Hematopoietic multipotent progenitor cell treated with erythropoietin and hydrocortisone succinate and interleukin-3 and kit ligand, for 8 days (in vitro differentiated cells): ENCODE measurements at places on chromosomes 5 and 9.

DNA sequence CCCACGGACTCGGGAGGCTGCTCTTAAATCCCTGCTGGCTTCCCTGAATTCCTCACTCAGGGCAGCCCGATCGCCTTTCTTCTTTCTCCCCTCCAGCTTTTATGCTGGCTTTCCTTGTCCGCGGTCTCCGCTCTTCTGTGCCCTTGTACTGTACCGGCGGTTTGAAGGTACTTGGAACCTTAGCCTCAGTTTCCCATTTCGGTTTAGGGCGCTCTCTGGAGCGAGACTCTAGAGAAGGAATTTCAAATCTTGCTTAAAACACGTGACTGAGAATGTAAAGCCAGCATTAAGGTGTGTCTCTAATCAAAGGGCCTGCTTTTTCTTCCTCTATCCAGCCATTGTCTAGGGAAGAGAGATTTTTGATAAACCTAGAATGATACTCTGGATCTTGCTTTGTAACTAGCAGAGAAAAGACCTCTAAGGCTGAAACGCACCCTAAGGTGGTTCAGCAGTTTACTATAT is 650 bp downstream of the GPR107 start:
- DNase-seq = no peak

- no peak for DNase-seq
These were observed 45.5 kb upstream of the IL7R start for GRCh38 chr5:35811108-35811741.

GRCh38 chr5:143008809-143009521 is 238.8 kb downstream of the ARHGAP26 start:
- DNase-seq = no peak

GRCh38 chr5:91212714-91213092 is 170.4 kb downstream of the ARRDC3 start:
- no peak for DNase-seq

DNA sequence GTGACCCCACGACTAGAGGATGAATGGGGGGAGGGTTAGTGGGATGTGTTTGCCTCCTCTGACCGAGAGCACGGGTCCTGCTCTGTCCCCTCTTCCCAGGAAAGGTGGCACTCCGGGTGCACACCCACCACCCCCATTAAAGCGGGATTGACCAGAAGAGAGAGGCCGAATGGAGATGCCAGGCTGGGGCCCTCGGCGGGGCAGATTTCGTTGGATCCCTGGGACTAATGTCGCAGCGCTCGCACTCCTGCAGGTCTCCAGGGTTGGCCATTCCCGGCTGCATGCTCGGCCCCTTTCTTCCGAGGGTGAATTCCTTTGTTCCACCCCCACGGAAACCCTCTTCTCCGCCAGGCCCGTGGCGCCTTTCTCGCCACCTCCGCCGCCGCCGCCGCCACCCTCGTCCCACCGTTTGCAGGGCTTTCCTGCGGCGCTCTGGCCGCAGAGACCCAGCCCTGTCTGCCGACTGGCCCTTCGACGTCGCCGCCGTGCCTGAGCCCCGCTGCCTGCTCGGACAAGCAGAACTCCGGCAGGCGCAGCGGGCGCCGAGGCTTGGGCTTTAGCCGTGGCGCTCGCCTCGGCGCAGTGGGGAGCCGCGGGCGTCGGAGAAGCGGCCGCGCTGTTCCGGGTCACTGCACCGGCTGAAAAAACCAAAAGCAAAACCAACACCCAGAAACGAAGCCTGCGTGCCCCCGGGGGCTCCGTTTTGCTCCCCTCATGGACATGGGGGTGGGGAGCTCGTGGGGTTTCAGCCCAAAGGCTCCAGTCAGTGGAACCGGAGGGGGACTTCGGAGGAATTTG is 11.8 kb downstream of the LMX1B start:
- no peak for DNase-seq

DNA sequence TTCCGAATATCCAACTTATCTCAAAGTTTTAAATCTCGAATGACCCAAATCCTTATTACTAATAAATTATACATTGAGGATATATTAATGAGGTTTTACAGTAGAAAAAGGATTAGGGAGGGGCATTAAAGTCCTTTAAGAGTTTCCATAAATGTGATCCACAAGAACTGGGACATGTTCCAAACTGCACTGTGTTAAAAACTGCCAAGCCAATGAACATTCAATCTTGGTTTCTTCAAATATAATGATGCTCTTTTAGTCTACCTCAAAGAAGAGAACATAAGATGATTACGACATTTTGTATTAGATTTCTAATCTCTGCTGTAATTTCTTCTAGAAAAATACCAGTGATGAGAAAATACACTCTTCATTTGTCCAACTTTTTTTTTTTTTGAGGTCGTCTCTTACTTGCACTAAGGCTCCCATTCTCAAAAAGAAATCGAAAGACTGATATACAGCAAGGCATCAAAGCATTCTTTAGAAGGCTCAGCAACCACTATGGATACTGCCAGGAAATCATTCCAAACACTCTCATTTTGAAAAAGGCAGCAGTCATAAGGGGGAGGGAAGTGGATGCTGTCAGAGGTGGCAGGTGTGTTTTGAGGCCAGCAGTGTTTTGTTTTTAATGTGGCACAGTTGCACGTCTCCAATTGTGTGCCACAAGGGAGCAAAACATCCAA is 1.7 kb downstream of the PTAR1 start:
- peak; percentile 13 for DNase-seq

DNA sequence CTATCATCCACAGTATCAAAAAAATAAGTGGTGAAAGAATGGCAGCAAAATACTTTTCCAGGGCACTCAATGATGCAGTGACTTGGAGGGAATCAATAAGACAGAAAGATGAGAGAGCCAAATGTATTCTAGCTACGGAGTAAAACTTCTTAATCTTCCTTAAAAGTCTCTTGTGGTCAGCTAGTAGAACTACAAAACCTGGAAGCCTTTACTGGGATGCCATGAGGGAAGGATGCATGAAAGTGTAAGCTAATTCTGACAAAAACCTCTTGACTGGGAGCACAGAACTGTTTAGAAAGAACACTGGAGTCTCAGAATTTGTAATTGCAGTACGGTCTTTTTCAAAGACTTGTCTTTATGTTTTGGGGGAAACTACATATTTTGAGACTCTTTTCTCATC is 432.8 kb upstream of the PTPRD start:
- no peak for DNase-seq

- no peak for DNase-seq
These were observed 136.2 kb downstream of the DMXL1 start for GRCh38 chr5:119207105-119207504.

DNA sequence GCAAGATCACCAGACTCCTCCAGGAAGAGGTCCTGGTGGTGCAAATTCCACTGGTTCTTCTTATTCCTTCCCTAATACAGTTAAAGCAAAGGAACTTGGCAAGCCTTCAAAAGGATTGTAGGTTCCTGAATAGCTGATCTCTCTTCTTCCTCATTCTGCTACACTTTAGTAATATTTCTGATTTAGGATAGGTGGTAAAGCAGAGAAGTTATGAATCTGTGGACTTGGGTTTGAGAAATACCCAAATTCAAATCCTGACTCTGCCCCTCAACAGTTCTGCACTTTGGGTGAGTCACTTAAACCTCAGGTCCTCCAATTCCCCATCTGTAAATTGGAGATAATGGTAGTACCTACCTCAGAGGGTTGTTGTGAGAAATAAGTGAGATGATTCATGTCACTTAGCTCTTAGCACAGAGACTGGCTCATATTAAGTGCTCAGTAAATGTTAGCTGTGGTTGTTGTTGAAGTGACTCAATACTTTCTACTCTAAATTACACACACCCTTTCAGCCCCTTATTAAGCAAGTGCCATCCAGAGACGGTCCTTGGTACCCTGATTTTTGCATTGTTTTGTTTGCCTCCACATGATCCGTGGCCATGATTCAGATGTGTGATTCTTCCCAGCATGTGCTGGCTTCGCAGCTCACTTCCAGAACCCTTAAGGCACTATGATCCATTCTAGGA is 5.2 kb downstream of the SH3RF2 start:
- DNase-seq = peak; percentile 48

GRCh38 chr9:125260561-125260960 is 1.1 kb upstream of the GAPVD1 start:
- no peak for DNase-seq

DNA sequence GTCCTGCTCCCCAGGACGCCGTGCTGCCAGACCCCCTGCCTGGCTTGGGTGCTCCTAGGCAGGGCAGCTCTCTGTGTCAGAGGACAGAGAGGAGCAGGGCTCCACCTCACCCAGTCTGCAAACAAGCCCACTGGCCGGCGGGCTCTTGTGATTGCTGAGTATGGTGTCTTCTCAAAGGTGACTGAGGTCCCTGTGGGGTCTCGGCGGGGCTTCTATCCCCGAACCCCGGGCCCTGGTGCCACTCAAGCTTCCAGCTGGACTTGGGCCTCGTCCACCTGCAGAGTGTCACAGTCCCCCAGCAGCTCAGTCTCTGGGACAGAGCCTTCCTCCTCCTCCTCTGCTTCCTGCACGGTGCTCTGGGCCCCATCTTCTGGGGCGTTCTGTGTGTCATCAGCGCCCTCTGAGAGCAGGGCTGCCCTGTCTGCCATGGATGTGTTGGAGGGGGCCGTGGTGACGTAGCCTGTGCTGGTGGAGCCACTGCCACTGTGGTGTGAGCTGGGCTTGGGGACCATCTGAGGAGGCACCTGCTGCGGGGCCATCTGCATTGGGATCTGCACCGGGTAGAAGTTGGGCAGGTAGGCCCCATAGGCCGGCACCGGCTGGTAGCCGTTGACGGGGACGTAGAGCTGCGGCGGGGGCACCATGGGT is 226.5 kb downstream of the ROR2 start:
- DNase-seq = no peak

- no peak for DNase-seq
These were observed 233.0 kb downstream of the CD180 start for GRCh38 chr5:66963559-66963971.

- DNase-seq = no peak
These were observed 24.0 kb upstream of the TPPP start for GRCh38 chr5:717143-717542.

- no peak for DNase-seq
These were observed 214.6 kb upstream of the POU5F2 start for GRCh38 chr5:93956006-93956405.

DNA sequence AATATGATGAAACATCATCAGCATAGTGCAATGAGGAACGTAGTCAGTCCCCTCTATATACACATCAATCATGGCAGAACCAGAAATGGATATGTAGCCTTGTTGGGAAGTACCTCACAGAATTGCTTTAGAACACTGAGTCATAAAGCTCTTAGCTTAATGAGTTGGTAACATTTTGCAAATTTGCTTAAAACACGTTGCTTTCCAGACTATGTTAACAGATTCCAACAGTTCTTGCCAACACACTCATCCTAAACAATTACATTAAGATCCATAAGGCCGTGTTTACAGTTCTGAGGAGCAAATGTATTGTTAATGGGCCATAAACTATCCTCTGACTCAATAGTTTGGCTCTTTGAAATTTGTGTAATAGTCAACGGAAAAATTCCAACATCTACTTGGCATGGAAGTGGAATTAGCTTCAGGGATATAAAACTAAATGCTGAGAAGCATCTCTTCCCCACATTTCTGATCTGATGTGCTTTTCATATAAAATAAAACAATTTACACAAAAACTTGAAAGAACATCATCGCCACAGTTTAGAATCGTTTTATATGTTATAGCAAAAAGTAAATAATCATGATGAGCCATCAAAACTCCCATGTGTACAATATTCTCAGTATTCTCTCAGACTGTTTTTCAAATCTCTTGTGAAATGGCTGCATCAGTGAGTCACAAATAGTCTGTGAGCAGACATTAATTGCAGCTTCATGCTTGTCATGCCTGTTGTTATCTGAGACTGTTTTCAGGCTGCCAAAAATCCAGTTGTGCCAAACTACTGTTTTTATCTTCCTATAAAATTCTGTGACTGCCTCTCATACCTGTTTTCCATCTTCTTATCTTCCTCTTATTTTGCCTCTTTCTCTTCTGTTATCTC is 291.9 kb downstream of the COX7C start:
- no peak for DNase-seq

DNA sequence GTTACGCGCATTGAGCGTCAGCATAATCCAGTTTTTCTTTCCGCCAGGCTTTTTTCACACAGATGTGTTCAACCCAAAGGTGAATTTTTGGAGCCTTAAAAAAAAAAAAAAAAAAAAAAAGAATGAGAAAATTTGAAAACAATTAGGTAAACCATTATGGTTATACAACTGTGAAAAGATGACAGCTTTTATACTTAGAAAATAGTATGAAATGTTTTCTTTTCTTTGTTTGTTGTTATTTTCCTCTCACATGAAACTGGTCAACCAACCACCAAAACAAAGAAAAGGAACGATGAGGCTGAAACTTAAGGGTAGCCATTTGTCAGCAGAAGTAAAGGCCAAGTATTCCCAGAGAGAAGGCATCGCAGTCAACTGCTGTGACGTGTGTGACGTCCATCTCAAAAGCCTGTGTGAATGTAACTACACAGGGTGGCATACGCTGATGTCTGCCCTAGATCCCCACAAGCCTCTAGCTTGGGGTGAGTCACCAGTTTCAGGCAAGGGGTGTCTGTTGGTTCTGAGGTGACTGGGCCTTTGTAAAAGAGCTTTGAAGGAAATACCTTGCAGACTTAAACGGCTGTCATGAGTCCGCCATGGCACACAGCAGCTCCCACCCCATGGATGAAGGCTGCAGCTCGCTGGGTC is 182.9 kb downstream of the AOPEP start:
- no peak for DNase-seq

DNA sequence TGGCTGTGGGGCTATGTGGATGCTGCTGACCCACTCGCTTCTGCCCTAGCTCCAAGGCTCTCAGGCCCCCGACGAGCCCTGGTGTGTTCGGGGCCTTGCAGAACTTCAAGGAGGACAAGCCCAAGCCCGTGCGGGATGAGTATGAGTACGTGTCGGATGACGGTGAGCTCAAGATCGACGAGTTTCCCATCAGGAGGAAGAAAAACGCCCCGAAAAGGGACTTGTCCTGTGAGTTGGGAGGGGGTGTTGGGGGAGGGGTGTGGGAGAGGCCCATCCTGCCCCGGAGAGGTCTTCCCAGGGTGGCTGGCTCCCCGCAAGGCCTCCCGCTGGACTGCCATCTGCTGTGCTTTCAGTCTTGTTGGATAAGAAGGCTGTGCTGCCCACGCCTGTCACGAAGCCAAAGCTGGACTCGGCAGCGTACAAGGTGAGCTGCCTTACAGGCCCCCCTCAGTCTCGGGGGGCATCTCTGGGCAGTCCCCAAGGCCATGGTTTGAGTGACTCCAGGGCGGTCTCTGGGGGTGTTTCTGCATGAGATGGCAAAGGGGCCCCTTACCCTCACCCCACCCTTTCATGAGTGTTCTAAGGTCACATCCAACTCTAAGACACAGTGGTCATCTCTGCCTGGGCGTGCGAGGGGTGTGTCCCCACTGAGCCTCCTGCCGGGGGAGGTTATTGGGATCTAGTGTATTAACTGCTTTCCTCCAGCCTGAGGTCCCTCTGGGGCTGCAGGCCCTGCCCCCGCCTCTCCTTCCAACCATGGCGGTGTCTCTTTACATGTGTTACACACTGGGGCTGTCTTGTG is 89.5 kb downstream of the PHF2 start:
- no peak for DNase-seq
